Epithelial cell of prostate (primary cell): ENCODE measurements at places on chromosomes 1 and 21.

- no peak for DNase-seq
Observed at GRCh38 chr1:203055161-203055799, 29.0 kb downstream of the PPFIA4 start.

DNA sequence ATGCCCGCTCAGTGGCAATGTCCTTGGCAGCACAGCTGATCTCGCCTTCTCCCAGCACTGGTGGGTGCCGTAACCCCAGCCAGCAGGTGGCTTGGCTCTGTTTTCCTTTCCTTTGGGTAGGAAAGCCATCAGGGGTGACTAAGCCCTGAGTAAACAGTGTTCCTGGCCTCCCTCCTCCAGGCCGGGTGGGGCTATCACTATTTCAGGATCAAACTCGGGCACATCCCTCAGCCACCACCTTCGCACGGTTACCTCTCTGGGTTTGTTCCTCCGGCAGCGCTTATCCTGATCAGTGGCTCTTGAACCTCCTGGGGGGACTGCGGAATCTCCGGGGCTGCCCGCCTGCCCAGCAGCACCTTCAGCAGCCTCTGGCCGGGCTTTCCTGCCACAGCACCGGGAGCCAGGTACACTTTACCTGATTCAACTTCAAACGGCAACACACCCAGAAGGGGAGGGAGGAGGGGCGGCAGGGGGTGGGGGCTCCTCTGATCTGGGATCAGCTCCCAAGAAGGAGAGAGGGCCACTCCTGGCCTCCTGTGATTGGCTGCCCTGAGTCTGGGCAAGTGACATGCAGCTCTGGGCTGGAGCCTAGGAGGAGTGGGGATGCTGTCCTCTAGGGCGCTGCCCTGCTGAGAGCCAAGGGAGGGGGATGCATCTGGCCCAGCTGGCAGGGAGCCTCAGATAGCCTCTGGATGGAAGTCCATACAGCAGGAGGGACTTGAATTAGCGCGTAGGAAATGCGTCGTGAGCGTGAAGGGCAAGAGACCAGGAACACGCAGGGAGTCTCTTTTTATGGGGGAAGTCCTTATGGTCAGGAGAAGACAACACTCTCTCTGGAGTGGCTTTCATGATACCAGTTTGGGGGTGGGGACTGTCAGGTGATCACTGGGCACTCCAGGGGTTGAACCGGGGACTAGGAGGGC, at the start of gene ASCL5:
Gene ASCL5, minus strand, starts transcription at position 353 of the 923 bp plus-strand sequence. CDS start 11,812 bp downstream, outside the sequence.
- DNase-seq: no peak

GRCh38 chr1:1942753-1943656, 23.9 kb upstream of the TMEM52 start:
- DNase-seq: no peak

DNA sequence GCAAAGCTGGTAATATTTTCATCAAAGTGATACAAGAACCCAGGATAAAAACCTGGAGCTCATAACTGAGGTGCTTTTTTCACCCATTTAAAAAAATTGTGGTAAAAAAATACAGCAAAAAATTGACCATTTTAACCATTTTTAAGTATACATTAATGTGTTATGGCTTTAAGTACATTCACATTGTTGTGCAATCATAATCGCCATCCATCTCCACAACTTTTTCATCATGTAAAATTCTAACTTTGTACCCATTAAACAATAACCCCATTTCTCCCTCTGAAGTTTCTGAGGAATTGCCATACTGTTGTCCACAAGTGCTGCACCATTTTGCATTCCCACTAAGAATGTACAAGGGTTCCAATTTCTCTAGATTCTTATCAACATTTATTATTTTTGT, 36.6 kb downstream of the ACP6 start:
- DNase-seq: no peak

- DNase-seq: no peak
Observed at GRCh38 chr1:24085546-24085945, 26.4 kb downstream of the MYOM3 start.

GRCh38 chr1:245155272-245156040, 671 bp downstream of the KIF26B start:
- no peak for DNase-seq

- no peak for DNase-seq
Observed at GRCh38 chr1:196344453-196344852, 263.8 kb downstream of the KCNT2 start.

DNA sequence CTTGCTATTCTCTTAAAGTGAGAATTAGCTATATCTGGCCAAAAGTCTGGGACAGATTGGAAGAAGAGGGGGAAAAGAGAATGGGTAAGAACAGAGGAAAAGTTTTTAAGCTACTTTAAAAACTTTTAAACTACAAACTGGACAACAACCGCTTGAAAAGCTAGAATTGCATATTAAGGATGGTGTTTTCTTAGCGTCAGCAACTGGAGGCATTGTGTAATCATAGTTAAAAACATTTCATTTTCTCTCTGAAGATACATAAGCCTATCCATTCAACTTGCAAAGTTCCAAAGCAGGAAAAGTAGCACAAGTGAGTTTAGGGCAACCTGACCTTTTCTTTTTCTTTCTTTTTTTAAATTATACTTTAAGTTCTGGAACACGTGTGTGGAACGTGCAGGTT, 10.9 kb downstream of the PBX1 start:
- DNase-seq: no peak

DNA sequence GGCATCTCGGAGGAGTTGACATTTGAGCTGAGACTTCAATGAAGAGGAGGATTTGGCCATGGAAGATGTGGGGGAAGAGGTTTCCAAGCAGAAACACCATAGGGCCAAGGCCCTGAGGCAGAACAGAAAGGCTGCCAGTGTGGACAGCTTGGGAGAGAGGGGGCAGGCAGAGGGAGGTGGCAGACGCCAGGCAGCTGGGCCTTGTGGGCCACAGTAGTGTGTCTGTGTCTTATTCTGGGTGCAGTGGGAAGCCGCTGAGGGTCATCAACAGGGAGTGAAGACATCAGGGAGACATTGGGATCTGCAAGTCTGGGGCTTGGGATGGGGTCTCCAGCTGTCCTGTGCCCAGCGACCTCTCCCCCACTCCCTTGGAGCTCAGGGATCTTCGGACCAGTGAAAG, 96.8 kb downstream of the LACTBL1 start:
- no peak for DNase-seq
